WTC11 (cell line): ENCODE measurements at places on chromosomes 5 and 9.

- DNase-seq, result no peak
Measured at GRCh38 chr5:84985148-84985547, 600.5 kb upstream of the EDIL3 start.

GRCh38 chr9:89036891-89037290 is 45.6 kb downstream of the S1PR3 start:
- DNase-seq, result no peak

GRCh38 chr5:149297340-149298025 is 25.8 kb downstream of the AFAP1L1 start:
- no peak for DNase-seq

- DNase-seq, result no peak
Measured at GRCh38 chr5:88724201-88724600, 158.8 kb downstream of the MEF2C start.

- DNase-seq, result no peak
Measured at GRCh38 chr9:12224449-12224848, 468.7 kb upstream of the TYRP1 start.

DNA sequence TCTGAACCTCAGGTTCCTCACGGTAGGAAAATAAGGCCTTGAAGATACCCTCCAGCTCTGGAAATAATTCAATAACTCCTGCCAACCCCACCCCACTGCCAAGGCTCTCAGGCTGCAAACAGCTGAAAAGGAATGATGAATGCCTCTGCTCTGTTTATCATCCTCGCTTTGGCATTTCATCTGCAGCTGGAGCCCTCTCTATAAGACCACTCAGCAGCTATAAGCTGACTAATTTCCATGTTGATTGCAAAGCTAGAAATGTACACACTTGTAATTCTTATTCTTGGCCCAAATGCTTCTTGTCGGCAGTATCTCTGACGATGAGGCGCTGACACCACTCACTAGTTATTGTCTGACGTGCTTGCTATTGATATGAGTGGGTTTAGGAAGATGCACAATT is 408.4 kb upstream of the NMUR2 start:
- DNase-seq, result no peak

GRCh38 chr9:96423322-96423984 is 5.3 kb upstream of the ZNF367 start:
- DNase-seq, result no peak

DNA sequence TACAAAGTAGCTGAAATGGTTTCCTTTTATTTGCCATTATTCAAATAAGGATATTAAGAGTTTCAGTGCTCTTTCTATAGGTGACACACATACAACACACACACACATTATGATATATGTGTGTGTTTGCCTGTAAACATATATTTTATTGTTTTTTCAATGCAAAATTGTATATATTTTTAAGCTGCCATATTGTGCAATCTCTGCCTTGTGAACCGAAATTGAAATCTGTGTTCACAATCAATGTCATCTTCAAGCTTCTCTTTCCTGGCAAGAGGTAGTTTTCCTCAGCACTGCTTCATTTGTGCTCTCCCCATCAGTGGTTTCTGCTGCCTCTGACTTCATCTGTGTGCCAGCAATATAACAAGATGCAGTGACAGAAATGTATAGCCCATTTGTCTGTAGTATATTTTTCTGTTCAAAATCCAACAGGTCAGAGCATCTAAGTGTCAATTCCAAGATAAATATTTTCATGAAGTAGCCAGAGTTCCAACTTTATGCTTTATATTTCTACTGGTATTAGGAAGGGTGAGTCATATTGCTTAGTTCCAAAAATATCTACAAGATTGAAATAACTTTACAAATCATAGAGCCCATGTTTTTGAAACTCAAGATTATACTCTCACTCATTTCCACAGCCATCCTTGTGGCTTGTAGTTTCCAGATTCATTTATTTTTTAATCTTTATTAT is 1704.8 kb upstream of the CDH9 start:
- no peak for DNase-seq

GRCh38 chr9:110410961-110411360 is 73.3 kb upstream of the TXNDC8 start:
- no peak for DNase-seq

GRCh38 chr9:75358846-75359245 is 270.5 kb downstream of the OSTF1 start:
- DNase-seq, result no peak

DNA sequence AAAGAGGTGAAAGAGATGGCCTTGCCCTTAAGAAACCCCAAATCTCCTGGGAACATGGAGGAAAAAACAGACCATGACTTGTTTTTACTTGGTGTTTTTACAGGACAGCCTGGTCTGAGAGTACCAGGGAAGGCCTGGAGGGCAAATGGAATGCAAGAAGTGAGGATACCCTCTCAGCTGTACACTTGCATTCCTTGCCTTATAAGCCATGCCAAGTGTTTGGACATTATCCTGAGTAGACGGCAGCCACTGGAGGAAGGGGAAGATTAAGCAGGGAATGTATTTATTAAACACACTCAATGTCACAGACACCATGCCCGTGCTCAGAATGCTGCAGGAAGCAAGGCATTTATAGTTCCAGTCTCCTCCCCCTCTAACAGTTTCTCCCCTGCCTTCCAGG is 581.4 kb downstream of the CDK5RAP2 start:
- no peak for DNase-seq

DNA sequence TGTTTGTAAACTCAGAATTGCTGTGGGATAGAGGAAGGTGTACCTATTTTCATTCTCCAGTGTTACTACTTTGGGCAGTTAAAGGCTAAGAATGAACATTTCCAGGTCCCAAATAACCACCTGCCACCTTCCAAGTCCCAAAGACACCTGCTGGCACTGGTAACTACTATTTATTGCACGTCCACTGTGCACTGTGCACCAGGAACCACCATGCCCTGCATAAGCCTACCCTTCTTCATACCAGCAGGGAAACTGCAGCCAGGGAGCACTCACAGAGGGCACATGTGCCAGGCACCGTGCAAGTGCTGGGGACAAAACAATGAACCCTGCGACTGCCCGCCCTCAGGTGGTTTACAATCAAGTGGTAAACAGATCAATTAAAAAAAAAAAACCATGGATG is 34.9 kb downstream of the RAPGEF1 start:
- DNase-seq, result no peak

- DNase-seq, result no peak
Measured at GRCh38 chr9:136750526-136750925, 2.2 kb upstream of the LCN6 start.

DNA sequence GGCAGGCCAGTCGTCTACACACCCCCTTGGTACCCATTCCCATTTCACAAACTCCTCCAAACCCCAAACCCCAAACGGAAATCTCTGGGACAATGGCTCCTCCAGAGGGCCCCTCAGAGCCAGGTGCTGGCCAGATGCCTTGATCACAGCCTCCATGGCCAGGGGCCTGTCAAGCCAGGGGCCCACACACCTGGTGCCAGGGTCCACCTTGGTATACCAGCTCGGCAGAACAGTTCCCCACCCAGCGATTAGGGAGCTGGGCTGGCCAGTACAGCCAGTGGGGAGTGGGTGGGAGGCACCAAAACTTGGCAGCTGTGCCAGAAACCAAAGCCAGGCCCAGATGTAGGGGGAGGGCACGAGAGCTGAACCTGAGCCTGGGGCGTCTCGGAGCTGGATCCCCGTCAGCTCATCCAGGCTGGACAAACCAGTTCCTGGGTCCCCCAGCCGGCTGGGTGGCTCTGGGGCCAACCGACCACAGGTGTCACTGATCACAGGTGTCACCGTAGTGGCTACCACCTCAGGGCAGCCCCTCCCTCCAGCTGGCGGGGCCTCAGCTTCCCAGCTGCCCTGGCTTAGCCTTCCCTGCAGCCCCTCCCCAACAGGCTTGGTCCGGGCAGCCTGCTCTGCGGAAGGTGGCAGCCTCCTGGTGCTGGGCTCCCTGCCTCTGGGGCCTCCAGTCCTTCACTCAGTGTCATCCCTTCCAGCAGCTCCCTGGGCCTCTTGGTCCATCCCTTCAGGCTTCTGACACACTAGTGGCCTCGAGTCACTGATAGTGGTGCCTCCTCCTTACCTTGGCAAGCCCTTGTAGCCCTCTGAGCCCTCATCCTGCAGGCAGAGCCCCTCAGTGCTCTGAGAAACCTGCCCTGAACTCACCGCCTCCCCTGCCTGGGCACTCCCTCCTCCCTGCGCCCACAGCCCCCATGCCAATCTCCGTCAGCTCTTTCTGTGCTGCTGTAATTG is 6.6 kb upstream of the RMND5B start:
- no peak for DNase-seq

GRCh38 chr9:100013573-100013972 is 85.2 kb downstream of the ERP44 start:
- DNase-seq, result no peak

- DNase-seq, result no peak
Measured at GRCh38 chr9:93237540-93237939, 53.6 kb downstream of the WNK2 start.

GRCh38 chr9:137657606-137658005 is 38.8 kb downstream of the EHMT1 start:
- no peak for DNase-seq

DNA sequence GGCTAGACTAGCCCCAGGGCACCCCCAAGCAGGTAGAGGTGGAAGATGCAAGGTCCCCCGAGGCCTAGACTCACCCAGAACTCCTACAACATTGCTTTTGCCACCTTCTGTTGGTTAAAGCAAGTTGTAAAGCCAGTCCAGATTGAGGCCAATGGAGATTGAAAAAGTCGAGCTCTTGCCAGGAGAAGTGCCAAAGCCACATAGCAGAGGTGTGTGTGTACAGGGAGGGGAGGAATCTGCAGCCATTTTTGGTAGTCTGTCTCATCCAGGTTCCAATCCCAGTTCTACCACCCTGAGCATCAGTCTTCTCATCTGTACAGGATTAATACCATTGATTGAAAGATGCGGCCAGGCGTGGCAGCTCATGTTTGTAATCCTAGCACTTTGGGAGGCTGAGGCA is 12.3 kb upstream of the URM1 start:
- no peak for DNase-seq

- DNase-seq, result no peak
Measured at GRCh38 chr5:120926471-120926870, 462.4 kb downstream of the PRR16 start.

- DNase-seq, result no peak
Measured at GRCh38 chr5:127804886-127805426, 101.8 kb downstream of the CCDC192 start.

GRCh38 chr5:169974121-169974770 is 6.0 kb downstream of the INSYN2B start:
- DNase-seq, result no peak

- DNase-seq, result no peak
Measured at GRCh38 chr9:70475211-70475610, 60.8 kb upstream of the KLF9 start.

DNA sequence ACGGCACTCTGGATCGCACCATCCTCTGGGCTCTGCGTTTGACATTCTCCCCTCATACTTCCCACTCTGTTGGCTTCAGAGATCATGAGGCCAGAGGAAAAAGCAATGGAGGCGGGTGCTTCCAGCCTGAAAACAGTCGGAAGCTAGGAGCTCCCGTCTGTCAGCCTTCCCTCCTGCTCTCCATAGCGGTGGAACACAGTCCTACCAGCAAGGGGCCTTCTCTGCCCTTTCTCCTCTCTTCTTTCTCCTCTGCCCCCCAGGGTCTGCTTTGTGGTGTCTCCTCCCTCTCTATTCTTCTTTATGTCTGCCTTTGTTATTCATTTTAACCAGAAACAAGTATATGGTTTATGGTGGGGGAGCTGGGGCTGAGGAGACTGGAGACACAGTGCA is 152.5 kb upstream of the NFIB start:
- peak; percentile 12 for DNase-seq

GRCh38 chr5:149583394-149583793 is 2.1 kb downstream of the ARHGEF37 start:
- DNase-seq, result no peak

DNA sequence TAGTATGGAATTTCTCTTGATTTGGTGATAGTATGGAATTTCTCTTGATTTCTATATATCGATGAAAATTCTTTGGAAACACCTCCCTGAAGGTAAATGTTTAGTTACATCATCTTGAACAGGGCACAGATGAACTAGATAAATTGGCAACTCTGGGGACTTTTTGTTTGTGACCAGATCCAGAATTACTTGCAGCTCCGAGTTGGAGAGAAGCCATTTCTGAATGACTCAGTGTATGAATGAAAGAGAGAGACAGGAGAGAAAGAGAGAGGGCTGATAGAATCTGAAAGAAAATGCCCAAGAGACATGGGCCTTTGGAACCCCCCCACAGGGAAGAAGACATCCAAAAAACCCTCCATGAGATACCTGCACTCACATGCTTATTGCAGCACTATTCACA is 14.1 kb downstream of the TNFSF15 start:
- DNase-seq, result no peak

DNA sequence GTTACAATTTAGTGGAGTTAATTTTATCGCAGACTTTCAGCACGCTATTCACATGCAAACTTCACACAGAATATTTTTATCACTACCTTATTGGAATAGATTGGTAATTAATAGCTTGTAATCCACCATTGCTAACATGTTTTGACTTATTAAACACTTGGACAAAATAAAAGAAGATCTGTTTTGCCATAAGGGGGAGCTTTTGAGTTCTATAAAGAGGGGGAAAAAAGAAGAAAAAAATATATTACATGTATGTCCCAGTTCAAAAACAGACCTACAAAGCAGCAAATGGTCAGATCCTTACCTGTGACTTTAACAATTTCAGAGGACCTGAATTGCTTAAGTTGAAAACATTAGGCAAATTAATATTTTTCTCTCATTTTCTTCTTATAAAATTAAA is 1.2 kb upstream of the PAPPA start:
- DNase-seq, result no peak

DNA sequence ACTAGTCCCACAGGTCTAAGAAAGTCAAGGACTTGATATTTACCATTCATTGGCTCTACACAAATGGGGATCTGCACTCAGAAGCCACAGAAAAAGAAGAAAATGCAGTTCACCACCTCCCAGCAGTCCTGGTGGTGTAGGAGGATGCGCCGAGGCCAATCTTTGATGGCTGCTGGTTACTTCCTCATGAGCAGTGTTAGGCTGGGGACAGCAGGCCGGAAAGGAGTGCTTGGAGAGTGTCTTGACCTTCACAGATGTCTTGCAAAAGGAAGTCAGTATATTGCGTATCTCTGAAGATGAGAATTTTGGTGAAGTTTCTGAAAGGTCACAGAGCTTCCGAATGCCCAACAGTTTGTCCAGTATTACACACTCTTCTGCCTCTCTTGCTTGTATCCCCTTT is 597.0 kb downstream of the EBF1 start:
- no peak for DNase-seq

DNA sequence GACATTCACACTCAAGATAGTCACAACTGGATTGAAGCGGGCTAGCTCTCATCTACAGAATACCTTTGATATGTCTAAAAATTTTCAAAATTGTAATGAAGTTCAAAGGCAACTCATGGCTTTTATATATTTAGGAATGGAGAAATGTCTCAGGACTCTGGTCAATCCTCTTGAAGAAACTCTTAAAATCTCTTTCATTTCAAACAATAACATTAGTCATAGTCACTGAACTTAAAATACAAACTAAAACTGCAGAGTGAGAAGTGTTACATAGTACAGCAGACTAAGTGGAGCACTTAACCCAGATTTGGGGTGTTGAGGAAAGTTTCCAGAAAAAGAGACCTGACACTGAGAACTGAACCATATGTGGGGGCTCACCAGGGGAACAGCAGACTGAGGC is 20.7 kb downstream of the FANCC start:
- DNase-seq, result no peak

GRCh38 chr9:123820139-123820538 is 109.8 kb downstream of the DENND1A start:
- no peak for DNase-seq
